ENCODE measurements at places on chromosomes 5 and 9. TPM values are rescaled to one million over a fixed set of nuclear protein-coding genes. Genes with fewer than 3 reads are reported as not detected.
A peak's percentile ranks its signal among the peaks of the same experiment; 100 is the strongest.

The EPB41L4B gene
- 12.9 TPM for total RNA-seq

The HRCT1 gene
- total RNA-seq, result 1.8 TPM

The OTP gene
- total RNA-seq, result not detected

The PCDHA5 gene
- 0.39 TPM for total RNA-seq

The KCNN2 gene
- 0.51 TPM for total RNA-seq

The SAXO1 gene
- not detected for total RNA-seq

The PCDHA2 gene
- 0.29 TPM for total RNA-seq

The PHYHD1 gene
- total RNA-seq, result not detected

The OSMR gene
- 5.5 TPM for total RNA-seq

DNA sequence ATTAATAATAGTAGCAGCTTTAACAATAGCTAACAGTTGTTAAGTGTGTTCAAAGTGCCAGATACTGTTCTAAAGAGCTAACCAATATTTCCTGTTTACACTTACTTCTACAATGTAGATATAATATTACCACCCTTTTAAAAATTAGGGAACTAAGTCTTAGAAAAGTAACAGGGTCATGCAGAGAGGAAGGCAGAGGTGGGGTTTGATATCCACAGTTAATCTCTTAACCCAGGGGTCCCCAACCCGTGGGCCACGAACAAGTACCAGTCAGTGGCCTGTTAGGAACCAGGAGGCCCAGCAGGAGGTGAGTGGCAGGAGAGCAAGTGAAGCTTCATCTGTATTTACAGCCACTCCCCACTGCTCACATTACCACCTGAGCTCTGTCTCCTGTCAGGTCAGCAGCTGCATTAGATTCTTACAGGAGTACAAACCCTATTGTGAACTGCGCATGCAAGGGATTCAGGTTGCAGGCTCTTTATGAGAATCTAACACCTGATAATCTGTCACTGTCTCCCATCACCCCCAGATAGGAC is 89.1 kb downstream of the ACTL7B start:
- DNase-seq, result no peak

DNA sequence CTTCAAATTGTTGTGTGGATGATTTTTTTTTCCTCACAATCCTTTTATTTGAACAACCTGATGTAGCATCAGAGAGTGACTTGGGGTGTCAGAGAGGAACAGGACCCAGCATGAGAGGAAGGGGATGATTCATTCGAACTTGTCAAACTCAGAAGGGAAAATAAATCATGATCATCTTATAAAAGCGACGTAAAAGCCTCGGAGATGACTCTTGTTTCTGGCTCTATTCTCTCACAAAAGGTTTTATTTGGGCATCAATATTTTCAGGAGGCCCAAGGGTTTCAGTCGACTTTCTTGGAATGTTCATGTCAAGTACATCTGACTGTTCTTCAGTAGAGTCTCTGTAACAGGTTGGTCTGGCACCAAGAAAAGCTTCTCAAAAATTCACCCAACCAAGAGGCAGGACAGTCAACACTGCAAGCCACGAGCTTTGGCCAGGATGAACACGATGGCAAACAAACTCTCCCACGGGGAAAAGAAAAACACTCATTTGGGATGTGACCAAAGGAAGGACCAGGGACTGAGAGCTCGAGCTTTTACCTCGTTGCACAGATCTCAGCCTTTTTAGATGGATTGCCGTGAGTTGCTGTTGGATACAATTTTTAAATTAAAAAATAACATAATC is 55.1 kb downstream of the ANKH start:
- DNase-seq, result no peak

- DNase-seq, result no peak
Observed at GRCh38 chr9:131886826-131887225, 146.9 kb upstream of the RAPGEF1 start.

DNA sequence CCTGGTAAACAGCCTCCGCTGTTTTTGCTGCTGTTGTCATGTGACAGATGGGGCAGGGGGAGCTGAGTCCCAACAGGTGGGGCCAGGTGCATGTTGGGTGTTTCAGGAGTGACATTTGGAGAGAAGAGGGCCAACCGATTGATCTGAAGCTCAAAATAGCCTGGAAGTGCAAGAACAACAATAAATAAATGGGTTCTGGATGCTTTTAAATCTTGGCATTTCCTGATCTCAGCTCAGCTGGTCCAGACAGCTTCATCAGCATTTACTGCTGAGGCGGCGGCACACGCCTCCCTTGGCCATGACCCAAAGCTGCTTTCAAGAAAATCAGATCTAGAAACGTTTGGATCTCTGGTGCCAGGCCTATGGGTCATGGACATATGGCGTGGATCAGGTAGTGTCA is 70.5 kb downstream of the PPARGC1B start:
- no peak for DNase-seq

GRCh38 chr9:98929071-98929470 is 14.6 kb upstream of the COL15A1 start:
- DNase-seq, result peak; percentile 35

- DNase-seq, result no peak
Observed at GRCh38 chr9:110895147-110895905, 142.9 kb downstream of the LPAR1 start.

DNA sequence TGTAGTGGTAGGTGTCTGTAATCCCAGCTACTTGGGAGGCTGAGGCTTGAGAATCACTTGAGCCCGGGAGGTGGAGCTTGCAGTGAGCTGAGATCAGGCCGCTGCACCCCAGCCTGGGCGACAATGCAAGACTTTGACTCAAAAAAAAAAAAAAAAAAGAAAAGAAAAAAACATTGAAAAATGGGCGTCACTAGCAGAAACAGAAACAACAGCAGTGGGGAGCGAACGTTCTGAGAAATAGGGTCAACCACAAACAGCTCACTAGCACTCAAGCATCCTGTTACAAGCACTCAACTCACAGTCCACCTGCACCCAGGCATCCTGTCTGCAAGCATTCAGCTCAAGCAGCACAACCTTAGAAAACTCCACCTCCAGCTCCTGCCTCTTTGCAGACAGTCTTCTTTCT is 17.2 kb downstream of the TRIM14 start:
- no peak for DNase-seq

DNA sequence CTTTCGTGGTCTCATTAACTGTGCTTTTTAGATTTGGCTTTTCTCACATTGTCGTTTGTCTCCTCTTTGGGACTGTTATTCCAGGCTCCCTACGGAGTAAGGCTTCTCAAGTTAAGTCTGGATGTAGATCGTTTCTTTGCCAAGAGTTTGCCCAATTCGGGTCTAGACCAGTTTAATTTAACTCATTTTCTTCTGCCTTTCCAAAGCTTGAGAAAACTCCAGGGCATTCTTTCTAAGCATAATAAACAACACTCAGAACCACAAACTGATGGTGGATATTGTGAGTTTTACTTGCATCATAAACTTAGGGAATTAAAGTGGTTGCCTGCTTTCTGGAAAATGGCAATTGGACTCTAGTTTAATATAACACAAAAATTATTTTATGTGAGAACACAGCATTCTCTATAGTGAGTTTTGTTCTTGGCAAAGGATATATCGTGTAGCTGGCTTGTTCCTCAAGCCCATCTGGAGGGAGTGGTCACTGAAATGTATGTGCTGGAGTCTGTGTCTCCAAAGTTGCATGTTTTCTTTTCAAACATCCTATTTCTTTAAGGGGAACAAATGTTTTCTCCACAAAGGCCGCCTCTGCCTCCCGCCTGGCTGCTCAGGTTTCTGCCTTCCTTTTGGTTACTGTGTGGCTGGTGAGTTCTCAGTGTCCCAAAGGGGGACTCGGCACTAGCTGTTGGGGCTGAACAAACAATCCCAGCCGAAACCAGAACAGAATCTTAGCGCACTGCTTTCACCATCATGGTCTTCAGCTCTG is 211.3 kb upstream of the FBN2 start:
- DNase-seq, result no peak

DNA sequence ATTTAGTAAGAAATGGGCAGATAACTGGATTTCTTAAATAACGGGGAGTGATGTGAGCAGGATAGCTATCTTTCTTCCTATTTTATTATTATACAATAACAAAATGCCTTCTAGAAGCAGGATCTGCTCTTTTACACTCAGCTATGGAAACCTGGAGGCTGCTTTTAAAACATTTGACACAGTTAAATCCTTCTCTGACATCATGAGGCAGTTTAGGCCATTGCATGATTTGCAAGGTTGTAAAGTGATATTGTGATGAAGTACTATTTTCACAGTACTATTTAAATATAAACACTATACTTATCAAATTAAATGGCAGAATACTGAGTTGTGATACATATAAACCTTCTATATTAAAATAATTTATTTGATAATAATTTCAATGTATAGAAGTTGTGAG is 93.9 kb downstream of the ZSWIM6 start:
- DNase-seq, result no peak

DNA sequence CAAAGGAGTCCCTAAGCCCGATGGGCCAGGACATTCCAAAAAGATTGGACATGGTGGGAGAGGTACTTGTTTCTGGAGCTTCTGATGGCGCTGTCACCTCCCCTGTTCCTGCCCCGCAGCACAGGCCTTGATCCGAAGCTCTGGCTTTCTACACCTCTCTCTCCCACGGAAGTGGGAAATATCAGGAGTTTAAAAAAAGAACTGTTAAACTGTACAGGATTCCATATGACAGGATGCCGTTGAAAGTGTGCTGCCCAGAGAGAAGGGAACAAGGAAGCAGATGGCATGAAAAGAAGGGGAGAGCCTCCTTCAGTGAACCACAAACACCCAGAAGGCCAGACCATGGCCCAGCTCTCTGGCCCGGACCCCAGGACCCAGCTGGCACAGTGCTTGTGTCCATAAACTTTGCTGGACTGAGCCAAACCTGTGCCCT is 26.8 kb upstream of the SLC2A8 start:
- DNase-seq, result no peak

- no peak for DNase-seq
Observed at GRCh38 chr5:83312663-83313062, 158.9 kb upstream of the VCAN start.

GRCh38 chr5:150434464-150434863 is 15.1 kb downstream of the RPS14 start:
- DNase-seq, result peak; percentile 43

DNA sequence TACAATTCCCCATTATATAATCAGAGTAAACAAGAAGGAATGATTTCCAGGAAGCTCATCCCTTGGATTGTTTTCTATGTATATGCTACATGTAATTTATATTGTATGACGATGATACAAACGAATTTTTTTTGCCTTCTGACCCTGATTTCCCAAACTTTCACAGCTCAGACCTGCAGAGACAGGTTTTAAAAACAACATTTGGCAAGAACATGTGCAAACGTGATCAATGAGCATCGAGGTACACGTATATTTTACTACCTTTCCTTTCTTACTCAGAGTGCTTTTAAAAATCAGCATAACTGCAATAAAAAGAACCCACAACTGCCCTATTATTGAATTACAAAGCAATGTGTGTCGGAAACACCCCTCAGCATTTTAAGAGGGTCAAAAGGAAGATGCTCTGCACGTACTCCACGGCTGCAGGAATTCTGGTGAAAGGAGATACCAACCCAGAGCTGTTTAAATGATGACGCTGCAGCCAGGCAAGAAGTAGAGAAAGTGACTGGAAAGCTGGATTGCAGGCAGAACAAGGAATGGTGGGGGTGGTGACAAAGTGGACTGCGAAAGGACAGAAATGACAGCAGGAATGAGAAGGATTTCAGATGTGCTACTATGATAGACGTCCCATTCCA is 533.5 kb downstream of the RAB3C start:
- DNase-seq, result no peak

GRCh38 chr5:178237431-178238312 is 5.1 kb upstream of the PHYKPL start:
- peak; percentile 82 for DNase-seq

GRCh38 chr9:136107155-136107952 is 11.3 kb downstream of the TMEM250 start:
- no peak for DNase-seq

DNA sequence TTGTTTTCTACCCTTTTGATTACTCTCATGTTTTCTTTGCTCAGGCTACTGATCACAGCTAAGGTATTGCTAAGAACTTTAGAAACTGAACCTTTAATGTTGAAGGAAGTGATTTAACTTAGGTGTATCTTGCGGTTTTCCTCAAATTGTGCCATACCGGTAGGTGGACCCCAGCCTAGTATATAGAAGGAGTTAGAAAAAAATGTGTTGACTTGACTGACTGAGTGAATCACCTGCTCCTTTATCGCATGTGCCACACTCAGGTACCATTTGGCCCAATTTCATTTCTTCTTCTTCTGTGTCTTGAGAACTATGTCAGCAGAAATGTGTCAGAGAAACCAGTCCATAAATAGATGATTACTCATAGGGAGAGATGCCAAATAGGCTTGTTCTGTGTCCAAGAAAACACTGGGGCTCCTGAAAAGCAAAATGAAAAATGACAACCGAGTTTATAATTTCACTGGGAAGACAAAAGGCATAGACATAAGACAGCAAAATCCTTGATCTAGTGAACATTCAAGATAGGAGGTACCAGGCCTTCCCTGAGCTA is 19.4 kb downstream of the PLPPR1 start:
- DNase-seq, result no peak

DNA sequence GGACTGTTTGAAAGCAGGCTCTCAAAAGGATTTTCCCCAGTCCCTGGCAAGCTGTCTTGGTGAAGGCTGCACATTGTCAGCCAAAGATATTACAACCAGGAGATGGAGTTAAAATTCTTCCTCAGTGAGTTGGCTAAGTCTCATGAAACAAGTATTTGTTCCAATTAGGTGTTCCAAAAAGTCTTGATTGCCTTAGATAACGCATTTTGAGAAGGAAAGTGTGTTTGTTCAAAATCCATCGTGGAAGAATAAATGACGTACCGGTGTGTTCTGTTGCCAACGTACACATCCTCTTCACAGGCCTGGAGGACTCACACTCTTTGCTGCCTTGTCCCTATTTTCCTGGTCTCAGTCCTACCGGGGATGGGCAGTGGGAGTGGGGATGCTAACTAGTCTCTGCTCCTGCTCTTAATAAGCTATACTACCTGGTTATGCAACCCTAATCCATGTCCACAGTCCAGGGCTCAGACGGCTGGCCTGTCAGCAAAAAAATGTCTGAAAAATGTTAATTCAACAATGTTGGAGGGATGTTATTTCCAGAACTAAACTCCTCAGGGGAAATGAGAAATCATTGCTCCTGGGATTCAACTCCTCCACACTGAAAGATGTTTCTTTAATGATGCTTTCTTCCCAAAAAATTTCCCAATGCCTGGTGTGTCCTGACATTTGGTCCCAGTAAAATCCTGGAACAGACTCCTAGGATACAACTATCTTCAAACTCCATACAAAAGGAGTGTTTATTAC is 175.3 kb upstream of the KLF9 start:
- peak; percentile 73 for DNase-seq

- no peak for DNase-seq
Observed at GRCh38 chr5:142973932-142974331, 203.8 kb downstream of the ARHGAP26 start.

GRCh38 chr9:73536403-73536802 is 384.7 kb downstream of the ANXA1 start:
- DNase-seq, result no peak

GRCh38 chr5:143128412-143129071 is 274.9 kb downstream of the NR3C1 start:
- DNase-seq, result no peak

DNA sequence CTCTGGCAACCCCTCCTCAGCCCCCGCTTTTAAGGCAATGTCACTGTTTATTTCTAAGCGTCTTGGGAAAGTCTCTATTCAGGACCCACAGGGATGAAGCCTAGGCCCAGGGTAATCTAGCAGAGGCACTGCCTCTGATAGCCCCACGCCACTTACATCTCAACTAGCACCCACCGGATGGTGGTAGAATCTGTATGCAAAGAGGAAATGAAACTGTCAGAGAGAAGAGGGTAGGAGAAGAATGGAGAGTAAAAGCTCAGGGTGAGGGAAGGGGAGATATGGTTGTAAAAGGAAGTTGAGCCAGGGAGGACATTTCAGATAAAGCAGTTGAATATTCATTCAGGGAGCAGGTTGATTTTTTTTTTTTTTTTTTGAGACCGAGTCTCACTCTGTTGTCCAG is 3.0 kb downstream of the FRRS1L start:
- no peak for DNase-seq

- DNase-seq, result no peak
Observed at GRCh38 chr5:150627731-150628545, 12.5 kb upstream of the SYNPO start.
